ENCODE measurements at places on chromosomes 11 and 22. TPM values are rescaled to one million over a fixed set of nuclear protein-coding genes. Genes with fewer than 3 reads are reported as not detected.

Gene MS4A4A
- 32.0 TPM for total RNA-seq

Gene TSGA10IP
- total RNA-seq, result not detected

GRCh38 chr11:72228844-72229231 is 4.3 kb downstream of the INPPL1 start:
- no peak for DNase-seq

DNA sequence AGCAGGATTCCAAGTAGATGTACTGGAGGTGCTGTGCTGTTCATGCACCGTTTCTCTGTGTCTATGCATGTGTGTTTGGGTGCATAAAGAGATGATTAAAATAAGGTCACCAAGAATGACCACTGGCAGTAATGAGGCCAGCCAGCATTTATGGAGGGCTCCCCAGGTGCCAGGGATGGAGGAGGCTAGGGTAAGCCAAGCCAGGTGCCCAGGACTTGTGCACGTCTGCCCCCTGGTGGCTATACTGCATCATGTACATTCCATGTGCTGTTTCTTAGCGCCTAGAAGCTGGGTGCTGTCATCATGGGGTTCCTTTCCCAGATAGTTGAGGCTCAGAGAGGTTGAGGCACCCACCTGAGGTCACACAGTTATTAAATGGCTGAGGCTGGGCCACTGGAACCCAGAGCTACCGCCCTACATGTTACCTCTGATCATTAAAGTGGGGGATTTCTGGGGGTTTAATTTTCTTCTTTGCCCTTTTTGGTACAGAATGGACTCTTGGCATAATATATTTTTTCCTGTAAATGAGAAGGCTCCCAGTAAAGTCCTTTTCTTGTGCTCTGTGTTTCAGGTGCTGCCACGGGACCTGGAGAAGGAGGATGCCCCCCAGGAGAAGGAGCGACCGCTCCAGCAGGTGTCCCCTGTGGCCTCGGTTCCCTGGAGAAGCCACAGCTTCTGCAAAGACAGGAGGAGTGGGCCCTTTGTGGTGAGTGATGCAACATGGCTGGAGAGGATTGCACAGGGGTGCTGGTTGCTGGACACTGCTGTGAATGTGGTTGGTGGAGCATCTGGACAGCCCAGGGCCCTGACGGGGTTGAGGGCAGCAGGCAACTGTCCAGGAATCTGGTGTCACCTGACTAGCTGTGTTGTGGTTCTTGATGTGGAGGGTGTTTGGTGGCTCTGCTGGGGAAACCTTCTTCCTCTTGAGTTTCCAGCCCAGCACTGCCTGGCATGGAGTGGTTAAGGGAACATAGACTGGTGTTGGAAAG is 96.4 kb downstream of the KIAA1671 start:
- DNase-seq, result peak; percentile 65

- no peak for DNase-seq
Observed at GRCh38 chr22:36884349-36885158, 23.7 kb downstream of the NCF4 start.

- DNase-seq, result no peak
Observed at GRCh38 chr11:121563900-121564822, 111.4 kb upstream of the SORL1-AS1 start.

GRCh38 chr11:18540207-18541009 is 13.7 kb upstream of the TSG101 start:
- no peak for DNase-seq

DNA sequence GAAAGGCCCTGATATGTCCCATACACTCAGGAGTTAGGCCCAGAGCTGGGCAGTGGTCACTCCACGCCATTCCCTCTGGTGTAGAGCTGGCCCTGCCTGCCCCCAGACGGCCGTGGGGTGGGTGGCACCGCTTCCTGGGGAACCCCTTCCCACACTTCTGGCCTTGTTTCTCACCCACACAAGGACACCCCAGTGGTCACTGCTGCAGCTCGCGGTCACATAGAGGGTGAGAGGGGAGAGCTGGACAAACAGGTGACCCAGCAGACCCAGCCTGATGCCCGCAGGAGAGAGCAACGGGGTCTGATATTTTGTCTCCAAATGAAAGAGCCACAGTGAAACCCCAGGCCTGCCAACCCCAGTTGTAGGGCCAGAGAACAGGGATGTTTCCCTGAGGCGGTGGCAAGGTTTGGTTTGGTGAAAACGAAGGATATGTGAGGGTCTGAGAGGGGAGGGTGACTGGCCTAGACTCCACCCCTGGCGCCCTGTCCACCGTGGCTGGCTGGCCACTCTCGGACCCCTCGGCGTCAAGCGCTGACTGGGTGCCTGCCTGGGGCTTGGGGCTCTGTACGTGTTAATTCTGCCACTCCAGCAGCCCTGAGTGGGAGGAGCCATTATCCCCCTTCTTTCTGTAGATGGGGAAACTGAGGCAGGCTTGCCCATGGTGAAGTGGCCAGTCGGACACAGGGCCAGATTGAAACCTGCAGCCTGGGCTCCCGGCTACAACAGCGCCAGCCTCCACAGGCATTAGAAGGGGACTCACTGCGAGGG is 71.0 kb upstream of the PPARA start:
- peak; percentile 73 for DNase-seq

GRCh38 chr11:113681711-113682413 is 24.2 kb downstream of the TMPRSS5 start:
- no peak for DNase-seq

Data from aorta (tissue), 5 donors.